ENCODE measurements at places on chromosomes 4 and X.

- no peak for DNase-seq
These were observed 21.0 kb downstream of the SEC24D start for GRCh38 chr4:118814891-118815290.

GRCh38 chr4:100778431-100778830 lies 260.6 kb upstream of the EMCN start:
- no peak for DNase-seq

- peak; percentile 32 for DNase-seq
These were observed 1.9 kb upstream of the FRYL start for GRCh38 chr4:48781968-48782367.

DNA sequence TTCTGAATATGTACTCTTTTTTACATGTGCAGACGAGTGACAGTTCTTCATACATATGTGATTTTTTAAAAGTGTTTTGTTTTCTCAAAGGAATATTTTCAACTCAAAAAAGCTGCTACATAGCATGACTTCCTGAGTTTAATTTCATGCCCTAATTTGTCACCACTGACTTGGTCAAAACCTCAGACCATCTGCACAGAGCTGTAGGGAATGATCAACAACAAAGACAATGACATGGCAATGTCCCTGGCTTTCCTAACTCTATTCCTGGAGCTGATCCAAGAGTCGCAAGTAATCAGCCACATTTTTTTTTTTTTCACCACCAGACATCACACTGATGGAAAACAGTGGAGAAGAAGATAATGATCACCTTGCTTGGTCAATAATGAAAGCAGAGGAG lies 97.7 kb downstream of the TMA16 start:
- no peak for DNase-seq

DNA sequence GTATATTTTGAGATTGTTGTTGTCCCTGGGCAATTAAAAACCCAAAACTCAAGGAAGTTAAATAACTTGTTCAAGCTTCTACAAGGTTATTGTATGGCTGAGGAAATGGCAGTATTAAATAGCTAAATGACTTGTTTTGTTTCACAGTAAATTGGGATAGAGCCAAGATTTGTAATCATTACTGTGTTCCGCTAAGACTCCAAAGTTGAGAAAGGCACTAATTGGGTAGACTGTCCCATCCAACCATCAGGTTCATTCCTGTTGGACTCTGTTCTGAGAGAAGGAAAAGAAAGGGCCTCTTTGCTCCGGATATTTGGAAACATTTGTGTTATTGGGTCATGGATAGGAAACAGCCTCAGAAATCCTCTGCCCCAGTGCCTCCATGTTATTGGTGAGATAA lies 82.2 kb downstream of the DCLK2 start:
- no peak for DNase-seq

DNA sequence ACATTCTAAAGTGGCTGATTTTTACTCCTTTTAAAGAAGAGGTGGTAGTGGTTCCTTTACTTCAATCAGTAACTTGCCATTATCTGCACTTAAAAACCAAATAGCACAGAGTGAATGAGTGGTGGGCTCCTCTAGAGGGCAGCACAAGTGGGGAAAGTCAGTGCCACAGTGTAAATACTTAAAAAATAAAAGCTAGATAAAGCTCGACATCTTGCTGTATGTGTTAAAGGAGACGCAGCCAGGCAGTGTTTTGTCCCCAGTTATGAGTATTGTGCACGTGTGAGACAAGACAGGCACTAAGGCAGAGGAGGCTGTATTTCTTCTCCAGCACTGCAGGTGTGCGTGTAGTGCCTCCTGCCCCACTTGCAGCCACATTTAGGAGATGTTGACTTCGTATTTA lies 24.6 kb downstream of the NAP1L5 start:
- peak; percentile 22 for DNase-seq

DNA sequence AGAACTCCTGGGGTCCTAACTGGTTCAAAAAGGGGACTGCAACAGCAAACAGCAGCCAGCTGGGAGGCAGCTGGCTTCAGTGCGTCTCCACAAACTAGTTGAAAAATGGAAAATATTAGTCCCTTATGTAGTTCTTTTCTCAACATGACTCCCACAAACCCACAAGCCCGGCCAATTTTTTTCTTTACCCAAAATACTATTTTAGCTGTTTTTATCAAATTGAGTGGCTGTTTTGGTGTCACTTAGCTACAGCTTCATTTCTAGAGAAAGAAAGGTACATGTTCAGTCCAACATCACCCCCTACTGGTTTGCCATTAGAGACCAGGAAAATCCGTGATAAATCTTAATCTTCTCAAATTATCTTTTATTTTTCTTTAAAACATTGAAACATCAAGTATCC lies 97.2 kb downstream of the GUCY2F start:
- no peak for DNase-seq

DNA sequence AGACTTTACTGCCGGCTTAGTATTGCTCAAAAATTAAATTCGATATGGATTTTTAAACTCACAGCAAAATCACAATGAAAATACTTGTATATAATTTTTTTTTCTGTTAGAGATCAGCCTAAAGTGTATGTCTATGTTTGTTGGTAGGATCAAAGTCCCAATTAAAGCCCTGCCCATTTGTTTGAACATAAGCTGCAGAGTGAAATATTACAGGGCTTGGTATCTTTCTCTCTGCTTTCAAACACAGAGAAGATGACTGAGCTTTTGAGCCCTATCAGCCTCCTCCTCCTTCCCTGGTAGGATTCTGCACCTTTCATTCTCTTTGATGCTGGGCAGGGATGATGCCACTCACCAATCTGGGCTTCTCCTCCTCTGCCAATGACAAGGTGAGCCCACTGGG lies 345.4 kb downstream of the PPP1R2C start:
- no peak for DNase-seq

GRCh38 chr4:24108567-24108966 lies 218.7 kb upstream of the PPARGC1A start:
- DNase-seq: no peak

GRCh38 chr4:138113819-138114400 lies 128.2 kb downstream of the SLC7A11 start:
- DNase-seq: no peak

DNA sequence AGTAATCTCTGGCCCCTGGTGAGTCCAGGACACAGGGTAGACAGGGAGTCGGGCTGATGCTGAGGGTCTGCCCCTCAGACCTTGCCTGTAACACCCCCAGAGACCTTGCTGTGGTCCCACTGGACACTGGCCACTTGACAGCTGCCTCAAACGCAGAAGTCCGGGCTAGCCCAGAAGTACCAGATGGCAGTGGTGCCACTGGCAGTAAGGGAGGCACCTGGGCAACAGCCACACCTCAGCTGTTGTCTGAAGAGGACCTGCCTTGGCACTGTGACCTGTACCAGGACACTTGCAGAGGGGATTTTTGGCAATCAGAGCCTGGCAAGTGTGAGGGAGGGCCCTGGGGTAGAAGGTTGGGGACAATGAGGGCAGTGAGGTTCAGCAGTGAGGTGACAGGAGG lies 63.3 kb upstream of the UXT start:
- DNase-seq: no peak

- DNase-seq: no peak
These were observed 88.3 kb downstream of the AMELX start for GRCh38 chrX:11381464-11381863.

GRCh38 chr4:16583764-16584163 lies 314.7 kb downstream of the LDB2 start:
- no peak for DNase-seq

- no peak for DNase-seq
These were observed 117.5 kb downstream of the DNAAF6 start for GRCh38 chrX:107323786-107324492.

GRCh38 chr4:31692399-31692940 lies 972.3 kb downstream of the PCDH7 start:
- no peak for DNase-seq

- DNase-seq: no peak
These were observed 158.7 kb downstream of the SPRY1 start for GRCh38 chr4:123555233-123555806.

DNA sequence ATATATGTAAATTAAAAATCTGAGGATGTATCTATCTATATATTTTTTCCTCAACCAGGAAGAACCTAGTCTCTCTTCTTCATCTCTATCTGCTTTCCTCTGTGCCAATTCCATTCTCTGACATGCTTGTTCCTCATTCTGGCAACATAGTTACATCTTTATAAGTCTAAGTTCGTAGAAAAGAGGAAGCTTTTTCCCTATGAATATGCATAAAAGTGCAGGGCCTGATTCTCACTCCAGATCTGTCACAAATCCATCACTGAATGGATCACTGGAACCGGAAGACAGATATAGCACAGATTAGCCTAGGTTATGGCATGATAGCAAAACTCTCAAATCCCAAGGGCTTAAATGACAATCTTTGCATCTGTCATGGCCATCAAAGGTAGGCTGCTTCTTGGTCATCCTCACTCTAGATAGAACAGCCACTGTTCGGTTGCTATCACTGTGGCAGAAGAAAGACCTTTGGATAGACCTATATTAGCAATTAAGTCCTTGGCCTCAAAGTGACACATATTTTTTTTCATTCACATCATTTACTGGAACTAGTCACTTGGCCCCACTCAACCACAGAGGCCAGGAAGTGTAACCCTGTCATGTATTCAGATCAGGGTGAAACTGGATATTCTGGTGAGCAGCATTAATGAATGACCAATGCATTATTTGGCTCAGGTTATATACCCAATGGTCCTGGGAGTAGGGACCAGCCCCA lies 22.2 kb downstream of the DTHD1 start:
- DNase-seq: no peak

DNA sequence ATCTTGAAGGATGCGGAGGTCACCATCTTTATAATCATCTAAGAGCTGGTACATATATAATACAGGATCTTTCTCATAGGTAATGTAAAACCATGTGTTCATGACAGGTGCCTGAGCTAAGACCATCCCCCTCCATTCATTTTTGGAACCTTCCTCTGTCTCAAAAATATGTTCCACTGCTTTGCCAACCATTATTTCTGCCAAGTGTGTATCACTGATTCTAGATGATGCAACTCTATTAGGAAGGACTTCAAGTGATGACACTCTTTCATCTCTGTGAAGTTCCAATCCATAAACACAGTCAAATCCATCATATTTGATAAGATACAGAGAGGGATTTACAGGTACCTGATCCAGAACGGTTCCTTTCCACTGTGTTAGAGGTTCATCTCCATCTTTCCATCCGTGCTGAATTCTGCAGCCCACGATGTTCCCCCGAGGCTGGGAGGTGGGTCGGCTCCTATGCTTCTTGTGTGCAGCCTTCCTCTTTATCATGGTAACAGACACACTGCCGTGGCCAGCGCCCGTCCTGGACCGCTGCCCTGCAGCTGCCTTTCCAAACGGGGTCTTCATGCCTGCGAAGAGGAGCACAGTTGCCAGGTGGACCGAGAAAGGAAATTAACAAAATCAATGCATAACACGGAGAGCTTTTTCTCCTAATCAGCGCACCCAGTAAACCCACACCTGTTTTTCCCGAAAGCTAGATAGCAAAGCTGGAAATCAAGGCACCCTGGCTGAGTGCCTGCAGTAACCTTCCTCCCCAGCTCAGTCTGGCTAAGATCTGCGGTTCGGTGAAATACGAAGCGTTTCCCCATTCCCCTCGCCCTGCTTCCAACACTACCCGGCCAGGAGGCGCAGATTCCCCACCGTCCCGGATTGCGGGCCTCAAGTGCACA lies 718 bp downstream of the SPIN3 start:
- DNase-seq: no peak

DNA sequence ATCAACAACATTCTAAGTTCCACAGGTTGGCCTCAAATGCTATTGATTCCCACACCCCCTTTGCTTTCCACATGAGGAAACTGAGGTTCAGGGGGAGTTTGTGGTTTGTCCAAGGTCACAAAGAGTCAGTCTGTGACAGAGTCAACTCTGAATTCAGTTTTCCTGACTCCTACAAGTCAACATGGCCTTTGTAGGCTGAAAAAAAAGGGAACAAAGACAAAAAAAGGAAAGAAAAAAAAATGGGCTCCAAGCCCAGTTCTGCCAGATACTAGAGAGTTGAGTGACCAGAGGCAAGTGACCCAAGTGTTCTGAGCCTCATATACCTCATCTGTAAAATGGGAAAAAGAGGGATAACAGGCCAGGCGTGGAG lies 16.5 kb upstream of the PIM2 start:
- no peak for DNase-seq

DNA sequence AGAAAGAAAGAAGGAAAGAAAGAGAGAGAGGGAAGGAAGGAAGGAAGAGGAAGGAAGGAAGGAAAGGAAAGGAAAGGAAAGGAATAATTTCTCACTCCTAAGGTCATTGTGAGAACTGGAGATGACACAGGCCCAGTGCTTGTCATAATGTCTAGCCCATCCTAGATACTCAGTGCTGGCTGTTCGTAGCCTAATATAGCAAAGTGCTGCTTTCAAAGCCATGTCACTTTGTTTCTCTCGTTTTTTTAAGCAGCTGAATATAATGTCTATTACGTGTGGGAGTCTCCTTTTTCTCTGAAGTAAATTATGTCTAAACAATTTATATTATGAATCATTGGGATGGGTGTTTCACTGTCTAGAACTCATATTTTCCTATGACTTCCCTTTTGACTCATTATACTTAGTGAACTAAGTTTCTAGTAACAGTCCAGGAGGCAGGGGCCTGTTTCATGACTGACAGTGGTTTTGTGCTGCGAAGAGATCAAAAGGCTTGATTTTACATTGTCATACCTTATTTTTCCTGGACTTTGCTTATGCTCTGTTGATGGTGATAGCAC lies 327.0 kb upstream of the ZFP42 start:
- DNase-seq: no peak

- DNase-seq: no peak
These were observed 9.5 kb downstream of the CSTF2 start for GRCh38 chrX:100829730-100830129.

- no peak for DNase-seq
These were observed 5.3 kb downstream of the YIPF7 start for GRCh38 chr4:44646151-44646550.

GRCh38 chr4:85919200-85919887 lies 440.5 kb downstream of the MAPK10 start:
- no peak for DNase-seq

- no peak for DNase-seq
These were observed 863.3 kb downstream of the CENPC start for GRCh38 chr4:66681962-66682361.

- no peak for DNase-seq
These were observed 20.4 kb upstream of the PI4K2B start for GRCh38 chr4:25213347-25213979.

DNA sequence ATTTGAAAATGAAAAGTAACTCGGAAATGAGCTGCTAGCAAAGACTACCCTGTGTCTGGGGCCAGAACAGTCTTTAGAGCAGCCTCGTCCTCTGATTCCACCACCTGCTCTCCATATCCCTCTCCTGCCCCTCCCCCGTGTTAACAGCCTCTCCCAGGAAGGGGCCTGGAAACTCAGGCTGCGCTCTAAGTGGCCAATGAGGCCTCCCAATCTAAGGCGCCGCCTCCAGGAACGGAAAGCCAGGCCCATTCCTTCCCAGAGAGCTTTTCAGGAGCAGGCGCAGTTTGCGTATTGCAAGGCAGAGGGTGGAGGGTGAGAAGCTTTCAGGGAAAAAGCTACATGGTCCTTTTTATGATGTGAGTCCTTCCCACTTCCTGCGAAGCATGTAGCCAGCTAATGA lies 31.2 kb downstream of the RS1 start:
- no peak for DNase-seq

- DNase-seq: no peak
These were observed 381.2 kb upstream of the PCDH10 start for GRCh38 chr4:132767901-132768300.

GRCh38 chr4:102819588-102820365 lies 7.6 kb downstream of the UBE2D3 start:
- no peak for DNase-seq

GRCh38 chr4:121370729-121371325 lies 10.0 kb downstream of the QRFPR start:
- no peak for DNase-seq

GRCh38 chr4:62004881-62005280 lies 804.8 kb downstream of the ADGRL3 start:
- no peak for DNase-seq

- no peak for DNase-seq
These were observed 64.7 kb upstream of the GPR78 start for GRCh38 chr4:8515316-8516060.
